Gastroesophageal sphincter (tissue), 4 donors: ENCODE measurements at places on chromosomes 11 and 22.

GRCh38 chr22:23060612-23061400 is 9.5 kb upstream of the GNAZ start:
- no peaks in the 10 kb centered on the region for H3K4me1 ChIP-seq
- H3K27me3 ChIP-seq = no peaks in the 10 kb centered on the region
- no peaks in the 10 kb centered on the region for H3K36me3 ChIP-seq
- H3K4me3 ChIP-seq = no peak overlapping the region
- no peak for ATAC-seq
- H3K27ac ChIP-seq = no peak overlapping the region

DNA sequence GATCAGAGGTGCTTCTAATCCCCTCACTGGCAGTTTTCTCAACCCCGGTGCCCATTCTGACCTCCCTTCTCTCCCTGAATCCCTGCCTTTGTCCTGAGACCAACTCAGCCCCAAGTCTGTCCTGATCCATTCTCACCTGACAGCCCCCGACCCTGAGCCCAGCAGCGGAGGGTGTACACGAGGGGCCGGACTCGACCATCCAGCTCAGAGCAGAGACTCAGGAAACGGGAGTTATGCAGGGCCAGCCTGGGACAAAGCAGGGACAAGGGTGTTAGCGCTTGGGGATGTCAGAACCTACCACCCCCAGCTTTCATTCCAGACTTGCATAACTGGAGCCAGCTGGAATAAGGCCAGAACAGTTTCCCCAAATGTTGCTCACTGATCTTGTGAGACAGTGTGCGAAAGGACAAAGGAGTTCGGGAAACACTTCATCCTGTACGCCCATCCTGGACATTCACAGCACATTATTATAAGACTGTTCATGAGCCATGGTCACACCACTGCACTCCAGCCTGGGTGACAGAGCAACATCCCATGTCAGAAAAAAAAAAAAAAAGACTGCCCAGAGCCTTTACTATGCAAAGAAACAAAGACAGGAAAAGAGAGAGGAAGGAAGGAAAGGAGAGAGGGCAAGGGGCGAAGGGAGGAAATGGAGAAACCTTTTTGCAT is 3.5 kb upstream of the EEF1G start:
- no peak for ATAC-seq
- peak overlapping the region; percentile 93 for H3K27ac ChIP-seq
- H3K27me3 ChIP-seq = no peaks in the 10 kb centered on the region
- no peak overlapping the region for H3K4me3 ChIP-seq
- H3K4me1 ChIP-seq = peaks cover 37% of the 10 kb centered on the region

GRCh38 chr11:115464269-115464668 is 39.9 kb downstream of the CADM1 start:
- H3K36me3 ChIP-seq = no peaks in the 10 kb centered on the region
- no peaks in the 10 kb centered on the region for H3K4me1 ChIP-seq
- no peak overlapping the region for H3K4me3 ChIP-seq
- H3K27me3 ChIP-seq = no peaks in the 10 kb centered on the region
- no peak for ATAC-seq

DNA sequence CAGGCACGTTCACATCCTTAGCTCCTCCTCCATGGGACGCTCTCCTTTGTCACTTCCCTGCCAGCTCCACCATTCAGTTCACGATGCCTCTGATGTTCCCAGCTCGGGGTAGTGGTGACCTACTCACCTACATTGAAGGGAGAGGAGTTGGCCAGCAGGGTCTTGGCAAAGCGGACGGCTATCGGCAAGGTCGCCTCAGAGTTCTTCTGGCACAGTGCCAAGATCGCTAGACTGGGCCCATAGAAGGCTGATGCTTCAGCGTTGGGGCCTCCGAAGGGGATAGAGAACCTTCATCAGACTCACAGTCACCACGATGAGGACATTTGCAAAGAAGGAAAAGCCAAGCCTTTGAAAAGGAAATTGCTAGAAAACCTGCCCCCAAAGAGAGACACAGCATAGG is 3.0 kb downstream of the CBLIF start:
- no peaks in the 10 kb centered on the region for H3K27me3 ChIP-seq
- H3K27ac ChIP-seq = no peak overlapping the region
- H3K36me3 ChIP-seq = no peaks in the 10 kb centered on the region
- H3K4me3 ChIP-seq = no peak overlapping the region

DNA sequence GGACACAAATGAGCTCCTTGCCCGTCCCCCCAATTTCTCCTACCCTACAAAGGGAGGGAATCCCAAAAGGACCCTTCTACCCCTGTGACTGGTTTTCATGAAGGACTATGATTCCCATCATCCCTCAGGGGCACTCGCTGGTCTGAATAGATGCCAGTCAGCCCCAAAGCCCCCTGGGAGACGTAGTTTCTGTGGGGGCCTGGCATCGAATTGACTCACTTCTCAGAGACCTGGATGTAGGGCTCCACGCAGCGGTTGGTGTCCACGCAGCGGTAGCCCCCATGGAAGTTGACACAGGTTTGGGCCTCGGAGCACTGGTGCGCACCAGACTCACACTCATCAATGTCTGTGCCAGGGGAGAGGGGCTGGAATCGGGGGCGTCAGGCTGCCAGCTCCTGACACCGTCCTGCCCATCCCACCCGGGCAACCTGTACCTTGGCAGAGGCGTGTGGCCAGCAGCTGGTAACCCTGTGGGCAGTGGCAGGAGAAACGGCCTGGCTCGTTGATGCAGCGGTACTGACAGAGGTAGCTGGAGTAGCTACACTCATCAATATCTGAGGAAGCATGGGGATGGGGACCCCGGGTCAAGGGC is 4.4 kb downstream of the EFEMP2 start:
- peak overlapping the region; percentile 98 for H3K27ac ChIP-seq
- H3K27me3 ChIP-seq = no peaks in the 10 kb centered on the region
- no peak overlapping the region for H3K4me3 ChIP-seq
- no peaks in the 10 kb centered on the region for H3K36me3 ChIP-seq
- H3K4me1 ChIP-seq = peaks cover 73% of the 10 kb centered on the region

GRCh38 chr11:34174412-34175041 is 69.1 kb downstream of the NAT10 start:
- no peaks in the 10 kb centered on the region for H3K27me3 ChIP-seq
- ATAC-seq = peak; percentile 95
- H3K36me3 ChIP-seq = no peaks in the 10 kb centered on the region
- H3K4me1 ChIP-seq = peaks cover 4% of the 10 kb centered on the region
- peak overlapping the region; percentile 29 for H3K4me3 ChIP-seq
- H3K27ac ChIP-seq = no peak overlapping the region

GRCh38 chr11:37322333-37323194 is 724.5 kb upstream of the RAG2 start:
- H3K36me3 ChIP-seq = no peaks in the 10 kb centered on the region
- no peak overlapping the region for H3K4me3 ChIP-seq
- H3K27me3 ChIP-seq = no peaks in the 10 kb centered on the region
- no peaks in the 10 kb centered on the region for H3K4me1 ChIP-seq
- H3K27ac ChIP-seq = no peak overlapping the region

DNA sequence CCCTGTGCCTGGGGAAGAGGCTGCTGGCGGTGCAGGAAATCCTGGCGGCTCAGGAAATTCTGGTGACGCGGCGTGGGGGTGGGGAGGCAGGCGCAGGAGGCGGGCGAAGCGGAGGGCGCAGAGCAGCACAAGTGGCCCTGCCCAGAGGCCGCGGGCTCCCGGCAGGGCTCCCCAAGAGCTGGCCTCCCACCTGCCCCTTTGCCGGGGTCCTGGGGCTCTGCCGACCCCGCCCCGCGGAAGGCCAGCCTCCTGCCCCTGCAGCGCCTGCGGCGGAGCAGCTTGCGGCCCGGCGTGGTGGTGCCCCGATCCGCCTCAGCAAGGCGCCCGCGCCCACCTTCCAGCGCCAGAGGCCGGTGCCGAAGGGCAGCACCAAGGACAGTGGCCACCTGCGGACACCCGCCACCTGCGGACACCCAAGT is 100.2 kb upstream of the OR4C13 start:
- H3K27me3 ChIP-seq = peaks cover 5% of the 10 kb centered on the region
- no peak overlapping the region for H3K27ac ChIP-seq
- no peak overlapping the region for H3K4me3 ChIP-seq
- no peaks in the 10 kb centered on the region for H3K4me1 ChIP-seq

DNA sequence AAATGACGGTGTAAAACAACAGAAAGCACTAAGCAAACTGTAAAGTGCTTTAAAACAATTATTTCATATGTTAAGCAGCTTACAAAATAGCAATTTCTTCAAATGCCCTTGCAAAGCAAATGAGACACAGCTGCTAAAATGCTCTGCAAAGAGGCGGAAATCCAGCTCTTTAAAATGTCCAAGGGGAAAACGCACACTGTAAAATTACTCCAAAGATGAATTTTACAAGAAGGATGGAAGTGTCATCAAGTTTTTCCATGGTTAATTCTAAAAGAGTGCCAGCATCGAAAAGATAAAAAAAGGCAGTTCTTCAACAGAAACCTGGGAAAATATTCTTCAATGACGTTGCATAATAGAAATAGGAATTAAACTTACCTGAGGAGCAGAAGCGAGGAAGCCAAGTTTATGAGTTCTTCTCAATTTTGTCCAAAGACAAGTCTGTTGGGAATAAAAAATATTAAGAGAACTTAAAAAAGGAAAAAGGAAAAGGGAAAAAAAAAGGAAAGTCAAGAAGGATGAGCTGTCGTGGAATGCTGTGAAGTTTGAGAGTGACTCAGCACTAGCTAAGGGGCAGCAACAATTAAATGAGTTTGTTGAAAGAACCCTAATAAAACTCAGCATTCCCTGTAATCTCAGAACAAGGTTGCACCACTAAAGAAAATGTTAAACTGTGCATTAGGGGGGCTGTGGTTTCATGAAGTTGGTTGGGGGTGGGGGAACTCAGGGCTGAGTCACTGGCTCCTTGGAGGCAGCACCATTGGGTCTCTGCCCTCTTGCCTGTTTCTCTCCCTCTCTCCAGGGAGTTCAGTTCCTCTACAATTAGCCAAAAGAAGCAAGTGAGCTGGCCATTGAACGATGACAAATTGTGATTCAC is 64.2 kb upstream of the BLID start:
- no peak overlapping the region for H3K4me3 ChIP-seq
- peak; percentile 58 for ATAC-seq
- peak overlapping the region; percentile 78 for H3K27ac ChIP-seq
- H3K4me1 ChIP-seq = peaks cover 46% of the 10 kb centered on the region

DNA sequence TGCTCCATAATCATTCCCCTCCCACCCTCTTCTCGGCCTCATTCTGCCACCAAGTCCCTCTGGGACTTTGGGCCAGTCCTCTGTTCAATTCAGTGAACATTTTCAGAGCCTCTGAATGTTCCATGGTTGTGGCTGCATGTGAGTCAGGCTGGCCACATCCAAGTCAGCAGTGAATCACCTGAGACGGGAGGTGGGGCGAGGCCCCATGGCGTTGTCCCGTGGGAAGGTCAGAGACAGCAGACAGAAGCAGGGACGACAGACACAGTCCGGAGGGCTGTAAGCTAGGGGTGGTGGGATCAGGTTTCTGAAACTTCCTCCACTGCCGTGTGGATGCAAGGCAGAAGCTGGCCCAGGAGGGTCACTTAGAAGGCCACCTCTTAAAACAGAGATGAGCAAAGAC is 324.8 kb downstream of the MN1 start:
- H3K4me3 ChIP-seq = no peak overlapping the region
- H3K36me3 ChIP-seq = no peaks in the 10 kb centered on the region

DNA sequence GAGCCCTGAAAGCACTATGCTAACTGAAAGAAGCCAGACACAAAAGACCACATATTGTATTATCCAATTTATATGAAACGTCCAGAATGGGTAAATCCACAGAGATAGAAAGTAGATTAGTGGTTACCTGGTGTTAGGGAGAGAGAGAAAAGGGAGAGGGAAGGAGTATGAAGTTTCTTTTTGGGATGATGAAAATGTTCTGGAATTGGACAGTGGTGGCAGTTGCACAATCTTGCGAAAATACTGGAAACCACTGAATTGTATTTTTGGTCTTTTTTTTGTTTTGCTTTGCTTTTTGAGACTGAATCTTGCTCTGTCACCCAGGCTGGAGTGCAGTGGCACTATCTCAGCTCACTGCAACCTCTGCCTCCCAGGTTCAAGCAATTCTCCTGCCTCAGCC is 63.5 kb downstream of the MRTFA start:
- H3K4me3 ChIP-seq = no peak overlapping the region
- peak overlapping the region; percentile 38 for H3K27ac ChIP-seq
- H3K4me1 ChIP-seq = no peaks in the 10 kb centered on the region
- H3K36me3 ChIP-seq = no peaks in the 10 kb centered on the region
- ATAC-seq = peak; percentile 62

- H3K36me3 ChIP-seq = peaks cover 9% of the 10 kb centered on the region
- H3K4me1 ChIP-seq = no peaks in the 10 kb centered on the region
- no peak overlapping the region for H3K4me3 ChIP-seq
- no peaks in the 10 kb centered on the region for H3K27me3 ChIP-seq
- no peak for ATAC-seq
- H3K27ac ChIP-seq = no peak overlapping the region
These were observed 88.3 kb downstream of the EFCAB6 start for GRCh38 chr22:43723816-43724215.

DNA sequence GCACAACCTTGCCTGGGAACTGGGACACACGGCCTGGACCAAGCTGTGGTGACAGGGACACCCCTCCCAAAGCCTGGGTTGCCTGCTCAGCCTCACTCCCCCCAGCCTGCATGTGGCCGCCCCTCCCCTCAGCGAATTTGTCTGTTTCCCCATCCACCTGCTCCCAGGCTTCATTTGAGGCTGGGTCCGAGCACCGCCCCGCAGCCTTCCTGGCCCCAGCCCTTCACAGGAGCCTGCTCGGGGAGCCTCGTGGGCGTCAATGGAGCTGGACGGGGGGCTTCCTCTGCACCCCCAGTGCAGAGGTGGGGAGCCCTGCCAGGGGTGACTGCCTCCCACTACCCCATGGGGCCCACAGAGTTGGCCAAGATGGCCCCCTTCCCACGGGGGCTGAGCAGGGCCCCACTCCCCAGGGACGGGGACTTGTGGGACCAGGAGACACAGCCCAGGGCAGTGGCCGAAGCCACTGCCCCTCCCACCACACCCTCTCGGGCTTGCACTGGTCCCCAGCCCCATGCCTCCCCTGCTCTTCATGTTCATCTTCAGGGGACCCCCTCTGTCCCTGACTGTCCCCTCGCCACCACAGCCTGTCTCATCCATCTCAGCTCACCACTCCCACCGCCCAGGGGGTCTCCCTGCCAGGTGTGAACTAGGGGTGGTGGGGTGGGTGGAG is 91.7 kb downstream of the WNT7B start:
- no peak overlapping the region for H3K27ac ChIP-seq
- peaks cover 2% of the 10 kb centered on the region for H3K4me1 ChIP-seq
- H3K36me3 ChIP-seq = no peaks in the 10 kb centered on the region
- no peak for ATAC-seq
- H3K4me3 ChIP-seq = no peak overlapping the region
- peaks cover 96% of the 10 kb centered on the region for H3K27me3 ChIP-seq

DNA sequence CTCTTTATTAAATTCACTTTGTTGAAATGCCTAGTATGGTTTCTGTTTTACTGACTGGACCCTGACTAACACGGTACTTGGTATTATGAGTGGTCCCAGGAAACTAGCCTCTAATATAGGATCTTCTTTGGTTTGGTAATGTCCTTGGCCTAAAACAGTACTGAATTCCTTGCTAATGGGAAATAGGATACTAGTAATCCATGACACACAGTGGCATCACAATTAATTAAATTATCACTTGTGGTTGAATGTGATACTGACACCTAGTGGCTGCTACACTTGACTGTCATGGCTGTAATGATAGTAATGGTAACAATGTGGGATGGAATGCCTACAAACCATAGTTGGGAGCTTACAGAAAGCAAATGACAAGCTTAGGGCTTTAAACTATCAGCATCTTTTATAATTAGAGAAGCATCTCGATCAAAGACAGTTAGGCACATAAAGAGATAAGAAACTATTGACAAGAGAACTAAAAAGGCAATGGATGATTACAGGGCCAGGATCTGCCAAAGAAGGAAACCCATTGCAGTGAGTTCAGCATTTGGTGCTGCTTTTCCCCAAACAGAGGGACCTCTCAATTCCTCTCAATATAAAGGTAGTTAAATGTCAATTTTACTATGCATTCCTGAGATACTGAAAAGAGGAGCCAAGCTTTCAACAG is 8.6 kb downstream of the DNHD1 start:
- ATAC-seq = peak; percentile 77
- H3K27me3 ChIP-seq = no peaks in the 10 kb centered on the region
- H3K4me1 ChIP-seq = no peaks in the 10 kb centered on the region
- peaks cover 55% of the 10 kb centered on the region for H3K36me3 ChIP-seq
- no peak overlapping the region for H3K27ac ChIP-seq
